ENCODE measurements at places on chromosomes 11 and 22.

DNA sequence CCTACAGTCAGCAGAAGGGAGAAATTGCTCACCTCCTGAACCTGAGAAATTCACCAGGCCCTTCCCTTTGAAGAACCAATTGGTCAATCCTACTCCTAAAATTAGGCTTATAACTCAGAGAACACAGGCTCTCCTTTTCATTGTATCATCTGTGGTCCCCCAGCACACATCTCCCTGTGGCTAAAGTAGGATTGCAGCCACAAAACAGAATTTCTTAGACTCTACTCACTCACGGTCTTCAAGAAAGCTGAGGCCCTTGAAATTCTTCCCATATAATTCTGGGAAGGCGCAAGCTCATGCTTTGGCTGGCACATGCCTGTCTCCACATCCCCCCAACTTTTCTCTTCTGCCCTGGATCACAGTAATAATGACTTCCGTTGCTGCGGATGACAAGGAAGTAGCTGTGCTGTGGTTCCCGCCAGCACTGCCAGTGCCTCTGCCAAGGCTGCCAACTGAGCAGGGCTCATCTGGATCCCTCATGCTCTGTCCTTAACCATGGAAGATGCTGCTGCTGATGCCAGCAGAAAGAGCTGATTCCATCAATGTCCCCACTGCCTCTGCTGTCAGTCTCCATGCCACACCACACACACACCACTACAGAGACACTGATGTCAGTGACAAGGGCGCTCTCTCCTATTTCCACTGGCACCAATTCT lies 200.6 kb upstream of the POU2AF2 start:
- DNase-seq: no peak

GRCh38 chr11:9757809-9758636 lies 94.1 kb downstream of the SWAP70 start:
- peak; percentile 98 for DNase-seq

DNA sequence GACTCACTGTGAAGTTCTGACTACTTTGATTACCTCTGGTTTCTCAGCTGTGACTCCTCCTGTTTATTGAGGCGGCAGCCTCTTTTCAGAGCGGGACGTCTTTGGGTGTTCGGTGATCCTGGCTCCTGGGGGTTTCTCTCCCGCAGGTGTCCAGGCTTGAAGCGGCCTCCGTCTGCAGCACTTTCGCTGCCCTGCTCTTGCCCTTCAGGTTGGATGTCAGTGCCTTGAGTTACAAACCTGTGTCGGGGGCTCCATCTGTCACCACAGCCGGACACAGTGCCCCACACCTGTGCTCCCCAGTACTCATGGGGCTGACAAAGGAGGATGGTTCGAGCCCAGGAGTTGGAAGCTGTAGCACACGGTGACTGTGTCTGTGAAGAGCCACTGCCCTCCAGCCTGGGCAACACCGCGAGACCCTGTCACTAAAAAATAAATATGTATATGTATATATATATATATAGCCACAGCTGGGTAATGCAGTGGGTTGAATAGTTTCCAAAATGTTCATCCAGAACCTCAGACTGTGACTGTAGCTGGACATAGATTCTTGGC lies 104.1 kb downstream of the BRD1 start:
- no peak for DNase-seq

- no peak for DNase-seq
Measured at GRCh38 chr22:45285263-45286058, 712 bp downstream of the UPK3A start.

- DNase-seq: peak; percentile 32
Measured at GRCh38 chr11:95584589-95584988, 205.0 kb downstream of the FAM76B start.

GRCh38 chr11:74008373-74009229 lies at the start of gene UCP3:
Gene UCP3, minus strand, starts transcription at chr11:74009085. Its CDS starts 2,043 bp downstream, at chr11:74007042.
- DNase-seq: peak; percentile 69

- no peak for DNase-seq
Measured at GRCh38 chr11:42923651-42924050, 388.1 kb upstream of the API5 start.
